Stimulated activated CD8-positive, alpha-beta memory T cell treated with anti-CD3 and anti-CD28 coated beads, Interleukin-4, amount 100 ng/mL, for 48 hours (primary cell): ENCODE measurements at places on chromosomes 11 and 22.

DNA sequence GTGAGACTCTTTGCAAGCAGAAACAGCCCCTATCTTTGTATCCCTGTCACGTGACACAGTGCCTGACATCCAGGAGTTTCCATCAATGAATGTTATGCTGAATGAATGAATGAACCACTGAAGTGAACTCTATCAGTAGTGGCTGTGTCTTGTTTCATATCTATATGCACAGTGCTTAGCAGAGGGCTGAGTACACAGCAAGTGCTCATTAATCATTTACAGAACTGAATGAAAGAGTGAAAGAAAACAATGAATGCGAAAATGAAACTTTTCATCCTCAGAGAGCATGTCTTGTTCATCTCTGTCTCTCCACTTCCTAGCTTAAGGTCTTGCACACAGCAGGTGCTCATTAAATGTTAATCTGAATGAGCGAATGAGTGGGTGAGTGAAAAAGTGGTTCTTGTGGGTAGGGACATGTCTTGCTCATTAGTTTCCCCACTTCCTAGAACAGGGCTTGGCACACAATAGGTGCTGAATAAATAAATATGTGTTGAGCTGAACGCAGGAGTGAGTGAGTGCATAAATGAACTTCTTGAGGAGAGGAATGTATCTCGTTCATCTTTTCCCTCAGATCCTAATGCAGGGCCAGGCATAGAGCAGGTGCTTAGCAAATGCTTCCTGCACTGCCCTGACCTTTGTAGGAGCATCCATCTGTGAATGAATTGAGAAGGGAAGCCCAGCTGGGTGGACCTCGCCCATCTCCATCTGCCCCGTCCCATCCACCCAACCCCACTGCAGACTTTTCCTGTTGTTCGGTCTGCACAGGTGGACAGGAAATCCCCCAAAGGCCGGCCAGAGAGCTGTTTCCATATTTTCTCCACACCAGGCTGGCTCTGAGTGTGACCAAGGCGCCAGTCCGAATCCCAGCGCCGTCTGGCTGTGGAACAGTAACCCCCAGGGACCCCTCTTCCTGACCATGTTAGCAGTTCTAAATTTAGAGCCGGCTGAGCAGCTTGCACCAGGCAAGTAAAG, 113.4 kb upstream of the CRYBB3 start:
- DNase-seq: no peak

- DNase-seq: no peak
These were observed 27.4 kb downstream of the RRAS2 start for GRCh38 chr11:14331476-14332136.

GRCh38 chr11:106553304-106553703, 465.0 kb downstream of the GUCY1A2 start:
- no peak for DNase-seq

- no peak for DNase-seq
These were observed 2.4 kb upstream of the SLC15A3 start for GRCh38 chr11:60954421-60954820.

GRCh38 chr11:61034704-61035525, 63.4 kb downstream of the CD6 start:
- no peak for DNase-seq

DNA sequence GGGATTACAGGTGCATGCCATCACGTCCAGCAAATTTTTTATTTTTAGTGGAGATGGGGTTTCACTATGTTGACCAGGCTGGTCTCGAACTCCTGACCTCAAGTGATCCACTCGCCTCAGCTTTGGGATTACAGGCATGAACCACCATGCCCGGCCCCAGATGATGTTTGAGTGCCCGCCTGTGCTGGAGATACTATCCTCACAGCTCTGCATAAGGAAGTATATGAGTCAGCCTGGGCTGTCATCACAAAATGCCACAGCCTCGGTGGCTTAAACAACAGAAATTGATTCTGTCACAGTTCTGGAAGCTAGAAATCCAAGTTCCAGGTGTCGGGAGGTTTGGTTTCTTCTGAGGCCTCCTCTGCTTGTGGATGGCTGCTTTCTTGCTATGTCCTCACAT, 119.3 kb downstream of the OSBP2 start:
- DNase-seq: no peak

DNA sequence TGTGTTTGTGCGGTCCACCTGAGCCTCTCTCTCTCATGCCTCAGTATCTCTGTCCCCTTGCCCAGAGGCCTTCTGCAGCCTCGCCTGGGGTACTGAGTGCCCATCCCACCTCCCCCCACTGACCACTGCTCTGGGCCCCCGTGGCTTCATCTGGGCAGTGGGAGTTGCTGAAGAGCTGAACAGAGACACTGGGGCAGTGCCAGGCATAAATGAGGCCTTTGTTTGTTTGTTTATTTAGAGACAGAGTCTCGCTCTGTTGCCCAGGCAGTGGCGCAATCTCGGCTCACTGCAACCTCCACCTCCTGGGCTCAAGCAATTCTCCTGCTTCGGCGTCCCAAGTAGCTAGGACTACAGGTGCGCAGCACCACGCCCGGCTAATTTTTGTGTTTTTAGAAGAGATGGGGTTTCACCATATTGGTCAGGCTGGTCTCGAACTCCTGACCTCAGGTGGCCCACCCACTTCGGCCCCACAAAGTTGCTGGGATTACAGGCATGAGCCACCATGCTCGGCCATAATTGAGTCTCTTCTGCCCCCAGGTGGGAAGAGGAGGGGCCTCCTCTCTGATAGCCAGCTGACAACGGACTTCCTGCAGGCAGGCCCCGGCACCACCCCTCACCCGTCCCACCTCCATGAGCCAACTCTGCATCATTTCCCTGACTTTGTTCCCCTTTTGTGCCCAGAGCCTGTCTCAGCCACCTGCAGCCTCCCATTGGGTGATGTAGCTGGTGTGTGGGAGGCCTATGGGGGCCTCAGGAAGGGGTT, 9.3 kb downstream of the CRYBB3 start:
- no peak for DNase-seq

GRCh38 chr11:72737336-72737735, 14.9 kb downstream of the ARAP1 start:
- DNase-seq: no peak

DNA sequence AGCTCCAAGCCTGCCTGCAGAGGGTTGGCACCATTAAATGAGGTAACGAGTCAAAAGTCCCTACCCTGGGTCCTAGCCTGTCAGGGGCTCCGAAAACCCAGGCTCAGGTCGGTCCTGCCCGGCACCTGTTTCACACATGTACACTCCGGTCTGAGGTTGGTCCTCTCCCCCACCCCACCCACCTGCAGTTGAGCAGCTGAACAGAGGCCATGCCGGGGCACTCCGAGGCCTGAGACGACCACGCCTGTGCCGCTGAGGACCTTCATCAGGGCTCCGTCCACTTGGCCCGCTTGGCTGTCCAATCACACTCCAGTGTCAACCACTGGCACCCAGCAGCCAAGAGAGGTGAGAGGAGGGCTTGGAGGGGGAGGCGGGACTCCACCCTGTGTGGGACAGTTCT, 1.6 kb downstream of the TSSC4 start:
- DNase-seq: no peak

GRCh38 chr11:11717064-11717725, 95.4 kb upstream of the GALNT18 start:
- DNase-seq: no peak

GRCh38 chr11:79906164-79906563, 465.3 kb upstream of the TENM4 start:
- no peak for DNase-seq

- no peak for DNase-seq
These were observed 8.7 kb downstream of the CENATAC start for GRCh38 chr11:119006656-119007055.

DNA sequence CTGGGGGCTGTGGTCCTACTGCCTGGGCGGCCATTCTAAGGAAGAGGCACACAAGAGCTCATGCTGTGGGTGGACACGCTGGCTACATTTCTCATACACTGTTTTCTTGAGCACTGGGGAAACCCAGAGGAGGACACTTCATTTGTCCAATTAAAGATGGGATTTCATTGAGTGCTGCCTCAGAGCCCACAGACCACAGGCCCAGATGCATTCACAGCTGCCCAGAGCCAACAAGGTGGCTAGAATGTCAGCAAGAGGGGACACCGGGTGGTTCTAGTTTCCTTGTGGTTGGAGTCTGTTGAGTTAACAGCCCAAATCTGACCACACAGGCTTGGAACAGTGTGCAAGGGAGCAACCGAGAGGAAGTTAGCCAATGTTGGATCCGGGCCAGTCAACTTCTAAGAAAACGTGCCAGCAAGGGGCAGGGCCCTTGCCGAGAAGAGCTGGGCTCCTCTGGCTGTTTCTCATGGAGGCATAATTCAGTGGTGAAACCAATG, 35.0 kb upstream of the SORL1 start:
- peak; percentile 73 for DNase-seq

- DNase-seq: no peak
These were observed 9.4 kb upstream of the PPM1F start for GRCh38 chr22:21961886-21962654.

- no peak for DNase-seq
These were observed 45.4 kb upstream of the GLYAT start for GRCh38 chr11:58776891-58777710.

- DNase-seq: peak; percentile 26
These were observed 4.4 kb downstream of the SEC14L6 start for GRCh38 chr22:30541961-30542810.

- peak; percentile 84 for DNase-seq
These were observed at the start of gene PKNOX2 for GRCh38 chr11:125164422-125165110. Gene PKNOX2, plus strand, starts transcription at chr11:125164751. Its CDS starts 186,555 bp downstream, at chr11:125351306.

DNA sequence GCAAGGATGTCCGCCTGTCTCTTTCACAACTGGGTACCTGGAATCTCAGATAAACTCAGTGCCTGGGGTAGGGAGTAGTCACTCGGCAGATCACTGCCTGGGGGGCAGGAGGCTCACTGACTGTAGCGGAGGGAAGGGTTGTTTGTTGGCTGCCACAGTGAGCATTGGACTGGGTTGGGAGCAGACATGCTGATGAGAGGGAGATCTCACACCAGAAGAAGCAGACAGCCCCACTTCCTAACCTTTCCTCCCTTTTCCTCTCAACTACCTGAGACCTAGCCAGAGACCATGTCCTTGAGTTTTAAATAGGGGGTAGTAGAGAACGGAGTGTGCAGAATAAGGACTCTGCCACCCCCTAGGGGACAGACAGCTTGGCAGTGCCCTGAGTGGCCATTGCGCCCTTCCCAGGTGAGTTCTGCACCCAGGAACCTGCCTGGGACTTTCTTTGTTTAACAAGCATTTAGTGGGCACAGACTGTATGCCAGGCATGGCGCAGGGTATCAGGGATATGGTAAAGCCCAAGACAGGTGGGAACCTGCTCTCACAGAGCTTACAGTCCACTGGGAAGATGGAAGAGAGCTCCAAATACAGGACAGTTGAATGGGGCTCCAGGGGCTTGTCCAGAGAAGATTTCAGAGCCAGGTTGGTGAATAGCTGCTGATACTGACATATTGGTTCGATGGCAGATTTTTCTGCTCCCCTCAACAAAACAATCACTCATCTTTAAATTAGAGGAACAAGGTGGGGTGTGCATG, 115.7 kb upstream of the NNMT start:
- DNase-seq: no peak

DNA sequence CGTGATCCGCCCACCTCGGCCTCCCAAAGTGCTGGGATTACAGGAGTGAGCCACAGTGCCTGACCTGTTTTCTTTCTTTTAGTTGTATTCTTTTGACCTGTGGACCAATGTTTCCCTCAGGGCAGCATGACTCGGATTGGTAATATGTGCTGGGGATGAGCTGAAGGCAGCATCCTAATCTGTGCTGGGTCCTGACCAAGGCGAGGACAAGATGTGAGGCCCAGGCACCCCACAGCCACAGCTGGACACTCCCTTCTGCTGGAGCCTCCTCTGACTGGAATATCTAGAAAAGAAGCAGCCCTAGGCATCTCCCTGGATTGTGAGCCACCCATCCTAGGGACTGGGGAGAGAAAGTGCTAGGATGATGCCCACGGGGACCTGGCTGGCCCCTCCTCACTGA, 105.4 kb downstream of the PDE2A start:
- DNase-seq: no peak

DNA sequence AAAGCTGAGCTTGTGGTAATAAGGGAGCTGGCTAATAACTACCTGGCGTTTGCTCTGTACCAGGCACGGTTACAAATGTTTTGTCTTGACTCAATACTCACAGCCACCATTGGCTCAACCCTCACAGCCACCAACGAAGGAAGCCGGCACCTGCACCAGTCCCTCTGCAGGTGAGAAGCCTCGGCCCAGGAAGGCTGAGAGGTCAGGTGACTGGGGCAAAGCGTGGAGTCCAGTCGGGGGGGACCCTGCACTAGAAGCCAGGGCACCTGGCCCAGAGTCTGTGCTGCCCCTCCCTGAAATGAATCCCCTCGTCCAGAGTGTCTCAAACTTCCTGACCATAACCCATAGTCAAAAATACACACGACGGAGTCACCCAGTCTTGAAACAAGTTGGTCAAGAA, 90.1 kb downstream of the PHF21B start:
- no peak for DNase-seq

DNA sequence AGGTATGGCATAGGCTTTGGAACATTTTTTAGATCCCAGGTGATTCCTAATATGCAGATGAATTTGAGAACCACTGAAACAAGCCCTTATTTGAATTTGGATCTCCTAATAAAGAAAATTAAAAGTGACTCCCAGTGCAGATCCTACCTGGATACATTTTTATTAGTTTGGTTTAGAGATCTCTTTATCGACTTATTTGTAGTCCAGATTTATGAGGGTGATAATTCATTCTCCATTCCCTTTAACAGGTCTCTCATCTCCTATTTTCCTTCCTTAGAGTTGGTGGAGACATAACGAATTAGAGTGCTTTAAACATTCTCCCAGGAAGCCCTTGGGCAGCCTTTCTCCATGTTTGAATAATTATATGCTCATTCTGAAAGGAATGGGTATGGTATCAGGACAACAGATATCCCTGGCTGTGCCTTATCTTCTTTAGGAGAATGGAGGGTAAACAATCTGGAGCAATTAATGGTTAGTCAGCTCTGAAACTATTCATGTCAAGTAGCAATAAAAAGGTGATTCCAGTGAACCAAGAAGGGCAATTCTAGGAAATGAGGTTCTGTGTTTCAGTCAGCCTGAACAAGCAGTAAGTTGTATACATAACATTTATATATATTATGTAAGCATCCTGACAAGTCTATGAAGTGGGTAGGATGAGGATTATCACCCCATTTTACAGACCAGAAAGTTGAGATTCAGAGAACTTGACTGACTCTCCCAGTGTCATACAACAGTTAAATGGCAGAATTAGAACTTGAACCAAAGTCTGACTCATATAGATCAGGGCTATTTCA, 53.9 kb upstream of the RCE1 start:
- DNase-seq: no peak

- no peak for DNase-seq
These were observed 4.6 kb upstream of the CST6 start for GRCh38 chr11:66007201-66007634.

- no peak for DNase-seq
These were observed 61.1 kb downstream of the DEPDC5 start for GRCh38 chr22:31814942-31815341.

- no peak for DNase-seq
These were observed 326.3 kb downstream of the GRM5 start for GRCh38 chr11:88739524-88739923.

DNA sequence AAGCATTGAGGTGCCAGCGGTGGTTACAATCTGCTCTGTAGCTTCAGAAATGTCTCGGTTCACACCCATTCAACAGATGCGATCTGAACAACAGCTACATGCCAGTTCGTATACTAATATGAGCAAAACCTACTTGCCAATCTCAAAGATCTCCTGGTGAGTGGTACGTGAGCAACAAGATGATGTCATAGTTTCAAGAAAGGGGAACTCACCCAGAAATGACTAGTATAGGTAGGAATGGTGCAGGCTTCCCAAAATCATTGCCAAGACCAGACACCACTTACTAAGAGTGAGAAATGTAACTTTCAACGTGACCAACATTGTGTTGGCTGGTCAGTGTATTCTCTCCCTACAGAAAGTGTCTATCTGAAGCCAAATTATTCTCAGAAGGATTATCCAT, 31.1 kb downstream of the OR6Q1 start:
- DNase-seq: no peak
